CD4-positive, alpha-beta T cell treated with Interleukin-15 for 1 hour (primary cell): ENCODE measurements at places on chromosomes 2 and 18.

GRCh38 chr2:95052307-95052706 is 26.8 kb downstream of the MAL start:
- no peak for DNase-seq

- no peak for DNase-seq
These were observed 107.0 kb downstream of the MGAT5 start for GRCh38 chr2:134360745-134361487.

- no peak for DNase-seq
These were observed 74.8 kb downstream of the RBMS1 start for GRCh38 chr2:160418853-160419252.

- no peak for DNase-seq
These were observed 29.2 kb downstream of the MCFD2 start for GRCh38 chr2:46886268-46887027.

DNA sequence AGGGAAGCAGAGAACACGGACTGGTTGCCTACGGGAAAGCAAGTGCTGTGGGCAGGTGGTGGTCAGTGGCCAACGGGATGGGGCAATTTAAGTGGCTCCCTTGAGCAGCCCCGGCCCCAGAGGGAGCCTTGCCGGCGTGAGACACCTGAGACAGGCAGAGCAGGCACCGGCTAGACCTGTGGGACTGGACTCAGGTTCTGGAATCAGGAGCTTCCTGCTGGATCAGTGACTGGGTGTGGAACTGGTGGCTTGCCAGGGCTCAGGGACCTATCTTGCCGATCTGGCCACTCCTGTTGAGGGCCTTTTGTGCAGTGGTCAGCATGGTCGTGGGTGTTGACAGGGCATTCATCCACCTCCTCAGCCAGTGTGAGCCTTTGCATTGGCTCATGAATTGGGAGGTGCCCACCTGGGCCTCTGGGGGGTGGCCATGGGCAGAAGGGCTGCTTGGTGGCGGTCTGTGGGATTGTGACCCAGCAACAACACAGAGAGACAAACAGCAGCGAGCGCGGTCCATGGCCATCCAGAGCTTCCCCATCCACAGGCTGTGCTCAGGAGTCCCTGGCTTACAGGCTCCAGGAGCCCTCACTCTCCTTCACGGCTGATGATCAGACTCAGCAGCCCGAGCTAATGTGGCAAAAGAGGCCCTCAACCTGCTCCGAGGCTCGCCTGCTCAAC is 85.4 kb upstream of the ZNF516 start:
- DNase-seq: no peak

DNA sequence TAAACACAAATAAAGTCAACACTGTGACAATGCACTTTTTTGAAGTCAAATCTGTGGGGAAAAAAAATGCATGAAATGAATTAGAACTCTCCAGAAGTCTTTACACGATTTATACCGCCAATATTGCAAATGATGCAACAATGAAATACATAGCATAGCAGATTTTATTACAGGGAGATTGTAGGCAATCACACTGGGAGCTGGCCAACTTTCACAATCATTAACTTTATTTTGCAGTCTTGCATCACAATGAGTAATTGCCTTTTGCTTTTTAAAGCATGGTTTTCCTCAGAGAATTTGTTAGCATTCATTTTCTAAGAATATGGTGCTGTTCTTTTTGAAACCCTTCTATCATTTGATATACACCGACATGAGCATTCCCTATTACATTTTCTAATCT is 366.4 kb upstream of the FSIP2 start:
- no peak for DNase-seq

GRCh38 chr2:141639809-141640208 is 491.0 kb downstream of the LRP1B start:
- DNase-seq: no peak
